Activated T-cell treated with anti-CD3 and anti-CD28 coated beads for 48 hours (primary cell): ENCODE measurements at places on chromosomes 7 and 10.

DNA sequence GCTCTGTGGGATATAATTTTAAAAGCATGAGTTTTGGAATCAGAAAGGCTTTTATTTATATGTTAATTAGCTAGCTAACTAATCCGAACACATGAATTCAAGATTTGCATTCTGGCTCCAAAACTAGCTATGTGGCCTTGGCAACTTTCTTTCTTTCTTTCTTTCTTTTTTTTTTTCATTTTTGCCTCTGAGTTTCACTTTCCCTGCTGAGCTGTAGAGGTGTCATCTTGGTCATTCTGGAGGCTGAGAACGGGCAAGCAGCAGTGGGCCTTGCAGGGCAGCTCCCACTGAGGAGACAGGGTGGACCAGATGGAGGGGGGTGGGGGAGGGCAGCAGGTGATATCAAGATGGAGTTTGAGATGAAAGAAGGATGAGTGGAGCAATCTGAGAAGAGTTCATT, 24.8 kb upstream of the SFMBT2 start:
- no peak for DNase-seq

GRCh38 chr7:81231301-81231838, 312.5 kb upstream of the SEMA3C start:
- DNase-seq, result no peak

GRCh38 chr7:28055161-28055544, 125.4 kb downstream of the JAZF1 start:
- no peak for DNase-seq

- DNase-seq, result no peak
These were observed 855.8 kb downstream of the GATA3 start for GRCh38 chr10:8910314-8910713.

DNA sequence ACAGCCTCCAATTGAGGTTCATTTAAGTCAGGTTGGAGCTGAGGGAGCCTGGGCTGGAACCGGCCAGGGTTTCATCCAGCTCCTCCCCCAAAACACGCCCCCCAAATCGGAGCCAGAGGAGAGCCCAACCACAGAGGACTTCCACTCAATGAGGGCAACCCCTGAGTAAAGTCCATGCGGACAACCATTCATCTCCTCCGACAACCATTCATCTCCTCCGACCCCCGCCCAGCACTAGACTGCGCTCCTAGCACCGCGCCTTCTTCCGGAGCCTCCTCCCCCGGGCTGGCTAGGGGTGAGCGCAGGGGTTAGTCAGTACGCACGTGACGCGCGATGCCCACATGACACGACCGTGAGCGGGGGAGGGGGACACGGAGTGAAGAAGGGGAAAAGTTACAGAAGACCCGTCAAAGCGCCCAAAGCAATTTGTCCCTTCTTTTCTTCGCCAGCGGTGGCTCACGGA, 1.4 kb downstream of the MAGI2 start:
- DNase-seq, result no peak

GRCh38 chr7:151087245-151088018, 1.2 kb downstream of the AGAP3 start:
- peak; percentile 35 for DNase-seq

GRCh38 chr10:131146790-131147189, 164.7 kb downstream of the TCERG1L start:
- no peak for DNase-seq

- DNase-seq, result no peak
These were observed 172.3 kb upstream of the CTBP2 start for GRCh38 chr10:125332548-125333208.

GRCh38 chr7:88169717-88170320, 50.0 kb downstream of the SRI start:
- DNase-seq, result no peak

GRCh38 chr10:128209862-128210214, 83.6 kb upstream of the MKI67 start:
- DNase-seq, result no peak

DNA sequence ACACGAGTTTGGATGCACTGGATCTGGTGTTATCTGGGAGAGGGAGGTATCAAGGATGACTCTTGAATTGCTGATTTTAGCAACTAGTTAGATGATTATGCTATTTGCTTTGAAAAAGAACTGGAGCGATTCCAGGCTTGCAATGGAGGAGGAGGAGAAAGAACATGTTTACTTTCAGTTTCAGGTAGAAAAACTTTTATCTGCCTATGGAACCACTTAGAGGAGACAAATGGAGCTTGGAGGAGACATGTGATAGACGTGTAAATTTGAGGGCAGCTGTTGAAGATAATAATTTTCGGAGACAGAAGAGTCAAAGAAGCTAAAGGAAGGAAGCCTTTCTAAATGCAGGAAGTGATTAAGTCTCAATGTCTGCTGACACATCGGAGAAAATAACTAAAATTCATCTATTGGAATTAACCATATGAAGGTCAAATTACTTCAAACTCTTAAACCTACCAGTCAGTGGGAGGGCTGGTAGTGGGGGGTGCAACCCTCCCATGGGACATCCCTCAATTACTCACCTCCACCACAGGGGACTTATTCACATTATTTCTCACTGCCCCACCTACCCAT, 56.4 kb upstream of the GNAI1 start:
- peak; percentile 12 for DNase-seq

DNA sequence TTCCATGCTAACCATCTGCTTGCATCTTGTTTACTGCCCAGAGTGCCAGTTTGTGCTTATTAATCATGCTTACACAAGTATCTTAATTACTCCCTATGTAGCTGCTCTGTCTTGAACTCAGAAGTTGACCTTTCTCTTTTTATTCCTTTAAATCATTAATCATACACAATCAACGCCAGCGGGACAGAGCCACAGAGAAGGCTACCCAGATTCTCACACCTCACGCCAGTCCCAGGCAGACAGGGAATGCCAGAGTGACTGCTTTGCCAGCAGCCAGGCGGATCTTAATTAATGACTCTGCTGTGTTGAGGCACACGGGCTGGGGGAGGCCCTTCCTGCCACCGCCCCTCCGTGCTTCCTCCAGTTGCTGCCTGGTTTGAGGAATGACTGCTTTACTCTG, 229.4 kb downstream of the LRMDA start:
- no peak for DNase-seq

- DNase-seq, result no peak
These were observed 118.6 kb upstream of the PRSS58 start for GRCh38 chr7:142376356-142376997.

DNA sequence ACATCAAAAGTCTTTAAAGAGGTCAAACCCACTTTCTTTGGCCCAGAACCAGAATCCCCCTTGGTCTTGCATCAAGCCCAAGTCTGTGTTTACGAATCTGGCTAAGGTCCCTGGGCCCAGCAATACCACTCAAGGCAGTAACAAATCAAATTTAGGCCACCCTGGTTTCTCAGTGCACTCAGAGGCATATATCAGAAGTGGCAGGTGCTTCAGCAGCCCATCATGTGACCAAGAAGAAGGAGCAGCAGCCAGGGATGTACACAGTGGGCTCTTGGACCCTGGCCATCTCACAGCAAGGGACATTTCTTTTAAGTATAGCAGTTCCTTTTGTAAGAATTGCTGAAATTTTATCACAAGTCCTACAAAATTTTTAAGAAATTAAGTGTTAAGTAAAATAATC, 7.3 kb upstream of the SLC25A13 start:
- DNase-seq, result no peak

DNA sequence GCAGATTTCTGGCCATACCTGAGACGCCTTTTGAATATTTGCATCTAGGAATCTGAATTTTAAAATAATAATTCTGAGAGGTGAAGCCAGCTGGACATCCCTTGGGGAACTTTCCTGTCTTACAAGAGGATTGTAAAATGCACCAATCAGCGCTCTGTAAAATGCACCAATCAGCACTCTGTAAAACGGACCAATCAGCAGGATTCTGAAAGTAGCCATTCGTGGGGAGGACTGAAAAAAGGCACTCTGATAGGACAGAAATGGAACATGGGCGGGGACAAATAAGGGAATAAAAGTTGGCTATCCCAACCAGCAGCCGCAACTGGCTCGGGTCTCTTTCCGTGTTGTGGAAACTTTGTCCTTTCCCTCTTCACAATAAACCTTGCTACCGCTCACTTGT, 9.9 kb downstream of the PPIF start:
- DNase-seq, result no peak
